ENCODE measurements at places on chromosomes 5 and 9.

DNA sequence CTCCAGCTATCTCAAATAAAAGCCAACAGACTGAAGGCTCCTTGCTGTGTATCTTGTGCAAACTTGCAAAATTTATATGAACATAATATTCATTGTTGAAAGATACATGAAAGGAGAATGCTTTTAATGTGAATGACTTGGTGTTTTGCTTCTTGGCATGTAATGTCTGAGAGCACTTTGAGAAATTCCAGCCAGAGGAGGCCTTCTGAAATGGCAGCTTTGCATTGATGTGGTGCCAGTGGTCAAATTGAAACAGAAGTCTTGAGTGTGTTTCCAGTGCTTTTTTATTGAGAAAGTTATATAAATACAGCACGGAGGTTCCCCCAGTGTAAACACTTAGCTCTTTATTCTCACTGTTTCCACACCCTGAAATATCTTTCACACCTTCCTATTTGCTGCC lies 182.1 kb downstream of the ADCY2 start:
- DNase-seq, result no peak

DNA sequence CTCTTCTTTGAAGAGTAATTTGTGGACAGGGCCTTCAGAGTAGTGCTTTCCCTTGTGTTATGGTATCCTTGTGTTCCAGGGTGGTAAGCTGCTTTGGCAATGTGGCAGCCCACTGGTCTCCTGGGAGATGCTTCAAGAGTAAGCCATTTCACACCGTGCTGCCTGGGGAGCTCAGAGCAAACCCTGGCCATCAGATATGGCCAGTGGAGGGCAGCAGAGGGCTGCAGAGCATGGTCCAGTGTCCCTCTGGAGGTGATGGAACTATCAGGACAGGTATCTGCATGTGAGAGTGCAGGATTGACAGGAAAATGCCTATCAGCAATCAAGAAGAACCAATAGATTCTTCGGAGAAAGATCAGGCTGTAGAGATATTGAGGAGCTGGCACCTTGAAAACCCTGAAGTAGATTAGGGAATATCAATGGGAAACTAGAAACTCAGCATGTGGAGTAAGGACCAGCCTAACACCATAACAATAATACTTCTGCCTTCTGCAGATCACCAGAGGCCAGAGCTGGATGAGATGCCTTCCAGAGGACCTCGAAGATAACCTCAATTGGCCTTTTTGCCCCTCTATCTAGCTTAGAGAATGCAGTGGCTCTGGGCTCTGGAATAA lies 90.8 kb downstream of the PLPPR1 start:
- peak; percentile 14 for DNase-seq

- peak; percentile 49 for DNase-seq
Measured at GRCh38 chr5:43227655-43228054, 35.6 kb downstream of the NIM1K start.

GRCh38 chr9:128406848-128407391 lies 13.7 kb upstream of the CERCAM start:
- DNase-seq, result peak; percentile 49

GRCh38 chr5:55450050-55450765 lies 84.6 kb downstream of the PLPP1 start:
- peak; percentile 82 for DNase-seq

DNA sequence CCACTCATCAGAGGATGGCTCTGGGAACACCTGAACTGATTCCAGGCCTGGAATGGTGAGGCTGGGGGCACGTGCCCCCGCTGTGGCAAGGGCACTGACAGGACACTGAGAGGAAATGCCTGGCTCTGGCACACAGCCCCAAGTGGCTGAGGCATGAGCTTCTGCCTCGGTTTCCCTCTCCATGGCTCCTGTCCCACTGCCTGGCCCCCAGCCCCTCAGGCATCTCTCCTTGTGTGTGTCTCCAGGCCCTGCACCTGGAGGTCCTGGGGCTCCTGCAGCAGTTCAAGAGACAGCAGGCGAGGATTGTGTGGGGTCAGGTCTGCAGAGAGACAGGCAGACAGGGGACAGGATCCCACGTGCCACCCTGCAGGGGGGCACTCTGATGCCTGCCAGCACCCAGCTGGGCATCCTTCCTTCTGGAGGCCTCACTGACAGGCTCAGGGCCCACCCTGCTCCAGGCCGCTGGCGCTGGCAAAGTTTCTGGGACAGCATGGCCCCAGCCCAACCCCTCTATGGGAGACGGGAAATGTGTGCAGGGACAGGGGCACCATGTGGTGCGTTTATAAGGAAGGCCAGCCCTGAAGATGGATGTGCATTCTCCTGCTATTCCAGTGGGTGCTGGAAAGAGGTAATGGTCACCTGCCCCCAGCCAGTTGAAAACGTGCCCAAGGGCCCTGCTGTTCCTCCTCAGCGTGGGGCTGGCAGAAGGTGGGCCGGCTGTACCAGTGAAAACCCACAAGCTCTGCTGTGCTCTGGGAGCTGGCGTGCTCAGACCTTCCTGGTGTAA lies 66.0 kb downstream of the RASGEF1C start:
- no peak for DNase-seq

GRCh38 chr5:36949593-36949992 lies 73.0 kb downstream of the NIPBL start:
- no peak for DNase-seq

GRCh38 chr5:128528126-128528525 lies 9.9 kb downstream of the FBN2 start:
- no peak for DNase-seq

DNA sequence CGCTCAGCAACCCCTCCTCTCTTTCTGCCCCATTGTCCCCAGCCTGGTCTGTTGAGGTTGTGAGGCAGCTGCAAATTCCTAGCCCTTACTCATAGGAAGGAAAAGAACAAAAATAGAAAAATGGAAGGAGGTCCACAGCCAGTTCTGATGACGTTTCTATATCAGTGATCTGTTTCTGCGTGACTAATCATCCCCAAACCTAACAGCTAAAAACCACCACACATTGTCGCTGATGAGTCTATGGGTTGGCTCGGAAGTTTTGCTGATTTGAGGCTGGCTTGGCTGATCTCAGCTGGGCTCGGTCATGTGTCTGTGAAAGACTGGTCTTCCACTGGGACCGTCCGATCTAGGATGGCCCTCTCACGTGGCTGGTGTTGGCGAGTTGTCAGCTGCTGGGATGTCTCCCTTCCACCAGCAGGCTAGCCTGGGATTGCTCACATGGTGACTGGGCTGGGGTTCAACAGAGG lies 200.6 kb upstream of the ZNF618 start:
- peak; percentile 98 for DNase-seq

DNA sequence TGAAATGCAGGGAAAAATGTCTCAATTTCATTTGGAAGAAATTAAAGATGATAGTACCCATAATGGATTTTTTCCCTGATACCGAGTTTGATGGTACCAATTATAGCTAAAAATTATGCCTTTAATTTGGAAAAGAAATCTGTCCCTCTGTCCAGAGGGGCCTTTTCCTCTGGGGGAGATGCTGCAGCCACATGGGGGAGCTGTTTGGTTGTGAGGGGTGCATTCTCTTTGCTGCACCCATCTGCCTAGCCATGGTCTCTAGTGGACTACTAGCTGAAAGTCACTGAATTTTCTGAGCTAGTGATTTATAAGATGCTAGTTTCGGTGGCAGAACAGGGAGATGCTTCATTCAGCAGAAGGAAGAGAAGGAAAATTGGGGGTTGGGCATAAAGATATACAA lies 9.6 kb downstream of the SEC61B start:
- peak; percentile 15 for DNase-seq

- no peak for DNase-seq
Measured at GRCh38 chr9:131879181-131879910, 139.5 kb upstream of the RAPGEF1 start.

GRCh38 chr5:15483351-15484097 lies 16.5 kb upstream of the FBXL7 start:
- peak; percentile 12 for DNase-seq

DNA sequence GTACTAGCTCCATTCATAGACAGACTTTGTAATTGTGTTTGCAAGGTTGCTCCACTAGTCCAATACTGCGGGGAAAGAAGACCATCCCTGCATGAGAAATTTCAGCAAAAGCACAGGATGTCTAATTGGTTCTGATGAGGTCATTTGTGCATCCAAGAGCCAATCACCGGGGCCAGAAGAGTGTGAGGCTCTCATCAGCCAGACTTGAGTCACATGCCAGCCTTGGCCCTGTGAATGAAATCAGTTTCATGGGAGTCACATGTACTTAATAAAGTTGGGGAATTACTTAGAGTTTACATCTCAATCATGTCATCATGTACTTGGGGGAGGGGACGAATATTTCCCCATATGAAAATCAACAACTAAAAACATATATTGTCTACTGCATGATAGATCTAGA lies 1236.0 kb downstream of the MAT2B start:
- no peak for DNase-seq

- no peak for DNase-seq
Measured at GRCh38 chr9:69798744-69799143, 21.9 kb upstream of the CFAP95 start.

GRCh38 chr9:125393426-125393825 lies 131.8 kb downstream of the GAPVD1 start:
- peak; percentile 16 for DNase-seq

DNA sequence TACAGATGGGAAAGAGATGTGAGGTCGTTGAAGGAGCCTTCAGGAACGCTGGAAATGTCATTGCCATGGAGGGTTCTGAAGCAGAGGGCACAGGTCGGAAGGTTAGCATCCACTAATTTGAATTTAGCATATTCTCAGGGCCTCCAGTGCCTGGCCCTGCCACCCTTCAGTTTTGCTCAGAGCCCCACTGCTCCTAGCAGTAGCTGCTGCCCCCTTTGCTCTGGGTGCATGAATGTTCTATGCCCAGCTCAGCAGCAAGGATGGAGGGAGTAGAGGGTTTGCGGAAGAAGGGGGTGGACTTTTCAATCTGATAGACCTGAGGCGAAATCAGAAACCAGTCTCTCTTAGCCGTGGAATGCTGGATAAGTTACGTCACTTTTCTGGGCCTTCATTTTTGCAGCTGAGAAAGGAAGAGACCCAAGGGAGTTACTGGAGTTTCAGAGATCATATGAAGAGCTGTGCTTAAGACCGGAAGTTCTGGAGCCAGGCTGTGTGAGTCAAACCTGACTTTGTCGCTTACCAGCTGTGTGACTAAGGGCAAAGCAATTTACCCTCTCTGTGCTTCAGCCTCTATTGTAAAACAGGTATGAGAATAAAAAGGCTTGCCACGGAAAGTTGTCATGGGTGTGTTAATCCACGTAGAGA lies 133.2 kb upstream of the PANK3 start:
- peak; percentile 98 for DNase-seq

DNA sequence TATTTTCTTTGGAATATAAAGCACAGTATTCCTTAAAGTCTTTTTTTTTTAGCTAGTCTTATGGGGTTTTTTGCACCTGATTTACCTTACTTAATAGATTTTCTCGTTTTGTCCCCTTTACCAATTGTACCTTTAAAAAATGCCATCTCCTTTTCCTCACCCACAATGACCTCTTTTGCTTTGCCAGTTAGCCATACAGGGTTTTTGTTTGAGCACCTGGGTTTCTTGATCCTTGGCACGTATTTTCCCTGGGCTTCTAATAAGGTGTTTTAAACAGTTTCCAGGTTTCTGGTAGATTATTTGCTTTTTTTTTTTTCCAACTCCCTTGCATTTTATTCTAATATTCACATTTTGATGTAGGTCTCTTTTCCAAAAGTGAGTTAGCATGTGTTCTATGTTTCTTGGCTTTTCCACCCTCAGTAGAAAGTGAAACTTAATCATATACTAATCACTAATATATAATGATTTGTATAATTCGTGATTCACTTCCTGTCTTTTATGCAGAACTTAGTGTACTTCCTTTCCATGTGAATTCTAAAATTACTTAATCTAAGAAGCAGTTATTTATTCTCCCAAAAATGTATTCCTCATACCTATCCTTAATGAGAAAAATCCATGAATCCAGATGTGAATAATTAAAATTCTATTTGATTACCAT lies 673.9 kb upstream of the RGMB start:
- DNase-seq, result no peak

- DNase-seq, result no peak
Measured at GRCh38 chr5:81006947-81007636, 46.9 kb downstream of the RASGRF2 start.

GRCh38 chr5:82413302-82414040 lies 135.3 kb upstream of the RPS23 start:
- peak; percentile 95 for DNase-seq

GRCh38 chr9:136761545-136761981 lies 2.8 kb downstream of the LCN15 start:
- no peak for DNase-seq

DNA sequence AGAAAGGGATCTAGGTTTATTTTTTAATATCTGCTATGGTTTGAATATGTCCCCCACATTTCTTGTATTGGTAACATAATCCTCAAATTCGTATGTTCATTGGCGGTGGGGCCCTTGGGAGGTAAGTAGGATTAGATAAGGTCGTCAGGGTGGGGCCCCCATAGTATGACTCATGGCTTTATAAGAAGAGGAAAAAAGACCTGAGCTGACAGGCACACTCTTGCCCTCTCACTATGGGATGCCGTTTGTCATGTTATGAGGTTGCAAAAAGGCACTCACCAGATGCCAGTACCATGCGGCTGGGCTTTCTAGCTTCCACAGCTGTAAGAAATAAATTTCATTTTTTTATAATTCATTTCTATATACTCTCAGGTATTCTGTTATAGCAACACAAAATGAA lies 67.3 kb upstream of the SGCD start:
- DNase-seq, result peak; percentile 14

DNA sequence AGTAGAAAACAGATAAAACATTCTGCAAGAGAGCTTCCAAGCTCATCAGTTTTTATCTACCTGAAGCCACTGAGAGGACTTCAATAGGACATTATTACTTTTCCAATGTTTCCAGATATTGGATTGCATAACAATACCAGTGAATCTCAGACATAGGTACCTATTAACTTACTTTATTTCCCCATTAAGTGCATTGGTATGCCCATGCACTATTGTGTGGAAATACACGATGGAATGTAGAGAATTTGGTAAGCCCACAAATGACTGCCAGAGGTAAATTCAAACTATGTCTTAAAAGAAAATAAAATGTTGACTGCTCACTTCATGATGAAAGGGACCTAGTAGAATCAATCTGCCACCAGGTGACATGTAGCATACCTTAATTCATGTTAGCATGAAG lies 48.1 kb upstream of the PRR16 start:
- no peak for DNase-seq

- DNase-seq, result peak; percentile 89
Measured at GRCh38 chr5:55911784-55912653, 60.9 kb downstream of the IL31RA start.

GRCh38 chr9:137791947-137792346 lies 85.6 kb upstream of the CACNA1B start:
- DNase-seq, result no peak

GRCh38 chr5:147752666-147753290 lies 29.8 kb downstream of the JAKMIP2 start:
- no peak for DNase-seq

DNA sequence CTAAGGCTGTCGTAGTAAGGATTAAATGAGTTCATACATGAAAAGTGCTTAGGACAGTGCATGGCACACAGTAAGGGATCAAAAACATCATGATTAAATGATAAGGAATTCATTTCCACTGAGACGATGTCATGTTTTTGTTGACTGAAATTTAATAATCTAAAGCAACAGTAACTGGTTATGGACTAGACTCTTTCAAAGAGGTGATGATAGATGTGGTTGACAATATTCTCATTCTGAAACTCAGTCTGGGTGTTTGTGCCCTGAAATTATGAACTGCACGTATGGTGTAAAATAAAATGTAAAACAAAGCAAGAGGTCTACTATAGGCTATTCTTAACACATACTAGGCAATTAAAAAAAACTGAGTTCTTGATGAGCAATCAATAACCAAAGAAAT lies 280.0 kb downstream of the DENND1A start:
- no peak for DNase-seq

- peak; percentile 72 for DNase-seq
Measured at GRCh38 chr5:141512390-141512910, 23.6 kb downstream of the PCDHGC5 start.

GRCh38 chr9:109454601-109455155 lies 43.4 kb downstream of the PTPN3 start:
- no peak for DNase-seq
